ENCODE measurements at places on chromosomes 7 and 10.

DNA sequence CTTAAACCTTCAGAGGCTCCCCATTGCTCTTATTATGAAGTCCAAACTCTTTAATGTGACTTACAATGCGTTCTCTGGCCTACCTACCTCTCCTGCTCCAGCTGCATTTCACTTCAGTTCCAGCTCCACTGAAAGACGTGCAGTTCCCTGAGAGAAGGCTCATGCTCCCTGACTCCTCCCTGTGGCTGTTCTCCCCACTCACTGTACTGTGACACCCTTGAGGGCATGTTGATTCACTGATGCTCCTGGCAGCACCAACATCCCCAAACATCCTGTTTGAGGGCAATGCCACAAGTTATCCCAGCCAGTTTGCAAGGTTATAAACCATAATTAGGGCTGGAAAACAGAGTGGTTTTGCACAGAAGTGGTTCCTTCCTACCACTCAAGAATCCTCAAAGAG is 111.2 kb downstream of the LSM5 start:
- DNase-seq: no peak

- no peak for DNase-seq
These were observed 347.9 kb upstream of the MEOX2 start for GRCh38 chr7:16034353-16034752.

DNA sequence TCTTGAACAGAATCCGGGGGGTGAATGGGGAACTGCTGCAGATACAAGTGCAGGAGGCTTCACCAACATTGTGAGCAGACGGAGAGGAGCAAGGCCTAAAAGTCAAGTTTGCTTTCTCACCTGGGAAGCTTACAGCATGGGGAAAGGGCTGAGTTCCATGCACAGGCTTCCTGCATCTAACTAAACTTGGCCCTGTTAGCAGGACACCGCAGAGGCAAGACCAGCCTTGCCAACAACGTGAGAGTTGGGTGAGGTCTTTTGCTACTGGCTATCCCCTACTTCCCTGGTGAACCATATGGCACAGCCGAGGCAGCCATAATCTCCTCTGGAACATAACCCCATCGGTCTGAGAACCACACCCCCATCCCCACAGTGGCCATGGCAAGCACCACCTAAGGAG is 14.2 kb upstream of the ADAM22 start:
- DNase-seq: no peak

GRCh38 chr10:129962031-129962871 is 1.8 kb downstream of the EBF3 start:
- no peak for DNase-seq

DNA sequence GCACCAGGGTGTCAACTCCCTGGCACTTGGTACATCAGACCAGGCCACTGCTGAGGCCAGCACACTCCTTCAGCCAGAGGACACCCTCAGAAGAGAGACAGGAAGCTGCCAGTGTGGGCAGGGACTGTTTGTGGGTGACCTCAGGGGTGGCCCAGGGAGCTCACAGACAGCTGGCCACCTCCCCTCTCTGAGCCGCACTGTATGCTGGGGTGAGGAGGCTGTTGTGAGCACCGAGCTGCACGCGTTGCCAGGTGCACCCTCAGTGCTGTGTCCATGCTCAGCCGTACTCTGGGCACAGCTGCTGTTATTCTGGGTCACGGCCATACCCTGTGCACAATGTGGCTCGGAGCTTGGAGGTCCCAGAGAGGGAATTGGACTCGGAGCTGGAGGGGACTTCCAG is 61.5 kb upstream of the NANOS1 start:
- no peak for DNase-seq

DNA sequence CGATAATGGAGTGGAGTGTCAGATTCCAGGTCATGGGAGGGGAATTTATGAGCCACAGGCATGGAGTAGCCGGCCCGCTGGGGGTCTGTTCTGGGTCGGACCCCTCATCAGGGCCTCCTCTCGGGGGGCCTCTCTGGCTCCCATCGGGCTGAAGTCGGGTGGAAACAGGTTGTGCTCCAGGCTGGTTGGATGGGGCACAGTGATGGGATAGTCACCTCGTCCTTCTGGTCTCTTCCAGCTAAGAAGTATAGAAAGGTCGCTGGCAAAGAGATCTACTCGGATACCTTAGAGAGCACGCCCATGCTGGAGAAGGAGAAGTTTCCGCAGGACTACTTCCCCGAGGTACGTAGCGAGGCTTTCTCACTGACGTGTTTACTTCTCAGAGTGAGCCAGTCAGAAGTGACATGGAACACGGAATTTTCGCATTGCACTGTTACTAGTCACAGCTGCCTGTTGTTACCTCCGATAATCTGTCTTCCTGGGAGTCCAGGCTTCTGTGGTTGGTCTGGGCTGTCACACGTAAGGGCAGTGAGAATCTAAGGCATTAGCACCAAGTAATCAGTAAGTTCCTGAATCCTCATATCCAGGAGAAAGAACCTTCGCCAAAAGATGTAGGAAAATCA is 88.3 kb downstream of the NKX6-2 start:
- no peak for DNase-seq

- no peak for DNase-seq
These were observed 115.5 kb downstream of the RTKN2 start for GRCh38 chr10:62153191-62153590.

GRCh38 chr7:44636926-44637325 is 30.5 kb downstream of the OGDH start:
- DNase-seq: no peak

DNA sequence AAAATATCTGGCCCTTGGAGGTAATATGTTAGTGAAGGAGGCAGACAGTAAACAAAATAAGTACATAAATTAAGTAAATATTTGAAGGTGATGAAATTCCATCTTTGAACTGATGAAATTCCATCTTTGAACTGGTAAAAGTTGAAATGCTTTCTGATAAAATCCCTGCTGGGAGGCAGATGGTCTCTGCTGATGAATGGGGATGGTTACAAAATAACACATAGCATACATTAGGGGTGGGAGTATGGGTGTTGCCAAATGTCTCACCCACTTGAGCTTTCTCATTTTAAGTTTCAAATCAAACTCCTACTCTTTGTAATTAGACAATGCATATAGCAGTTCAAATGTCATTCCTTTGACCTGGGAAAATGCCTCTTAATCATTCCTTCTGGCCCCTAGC is 77.5 kb upstream of the SORCS3 start:
- DNase-seq: no peak

- DNase-seq: no peak
These were observed 52.9 kb downstream of the CAMK2B start for GRCh38 chr7:44272456-44272855.

GRCh38 chr10:60731134-60731885 is 47.0 kb upstream of the CDK1 start:
- no peak for DNase-seq

- no peak for DNase-seq
These were observed 43.6 kb downstream of the SRI start for GRCh38 chr7:88176190-88176589.

- no peak for DNase-seq
These were observed 462.5 kb upstream of the IGFBP3 start for GRCh38 chr7:46383605-46384004.

- no peak for DNase-seq
These were observed 17.7 kb downstream of the CCL24 start for GRCh38 chr7:75795831-75796285.

- peak; percentile 76 for DNase-seq
These were observed at the start of gene TNPO3 for GRCh38 chr7:129054438-129055293. TSS of gene TNPO3 (minus strand) at chr7:129055111. CDS start at chr7:129054770, 341 bp downstream.

- no peak for DNase-seq
These were observed 1.2 kb downstream of the GAL3ST4 start for GRCh38 chr7:100166970-100167911.

- no peak for DNase-seq
These were observed 64.4 kb upstream of the SFMBT2 start for GRCh38 chr10:7475046-7475911.

GRCh38 chr10:69767793-69768192 is 33.9 kb upstream of the COL13A1 start:
- DNase-seq: no peak

DNA sequence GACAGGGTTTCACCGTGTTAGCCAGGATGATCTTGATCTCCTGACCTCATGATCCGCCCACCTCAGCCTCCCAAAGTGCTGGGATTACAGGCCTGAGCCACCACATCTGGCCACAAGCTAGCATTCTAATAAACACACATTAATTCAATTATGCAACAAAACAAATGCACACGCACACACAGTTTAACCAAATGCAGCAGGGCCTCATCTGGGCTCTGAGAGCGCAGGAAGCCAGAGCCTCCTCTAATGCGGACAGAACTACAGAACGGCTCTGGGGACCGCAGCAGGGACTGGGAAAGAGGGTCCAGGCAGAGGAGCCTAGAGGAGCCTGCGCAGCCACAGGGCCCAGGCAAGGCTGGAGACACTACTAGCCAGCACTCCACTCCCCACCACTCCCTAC is 3.8 kb downstream of the MAD1L1 start:
- no peak for DNase-seq

GRCh38 chr10:58137813-58138212 is 129.9 kb downstream of the IPMK start:
- no peak for DNase-seq

- DNase-seq: no peak
These were observed 380.6 kb upstream of the IGFBP3 start for GRCh38 chr7:46301677-46302076.

GRCh38 chr7:128924707-128925588 is 12.8 kb upstream of the IRF5 start:
- no peak for DNase-seq

DNA sequence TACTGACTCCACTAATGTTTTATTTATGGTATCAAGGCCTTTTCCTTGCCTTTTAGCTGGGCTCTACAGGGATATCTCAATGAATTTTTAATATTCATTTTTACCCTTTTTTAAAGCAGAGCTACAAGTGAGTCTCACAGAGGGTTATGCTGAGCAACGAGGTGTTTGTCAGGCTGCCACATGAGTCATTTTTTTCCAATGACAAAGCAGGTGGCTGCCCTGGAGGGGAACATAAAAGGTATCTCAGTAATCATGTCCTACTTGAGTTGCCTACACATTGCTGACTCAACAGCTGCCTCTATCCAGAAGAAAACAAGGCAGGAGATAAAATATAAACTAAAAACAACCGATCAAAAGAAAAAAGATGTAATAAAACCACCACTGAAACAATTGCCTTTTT is 1004.9 kb upstream of the POT1 start:
- no peak for DNase-seq

DNA sequence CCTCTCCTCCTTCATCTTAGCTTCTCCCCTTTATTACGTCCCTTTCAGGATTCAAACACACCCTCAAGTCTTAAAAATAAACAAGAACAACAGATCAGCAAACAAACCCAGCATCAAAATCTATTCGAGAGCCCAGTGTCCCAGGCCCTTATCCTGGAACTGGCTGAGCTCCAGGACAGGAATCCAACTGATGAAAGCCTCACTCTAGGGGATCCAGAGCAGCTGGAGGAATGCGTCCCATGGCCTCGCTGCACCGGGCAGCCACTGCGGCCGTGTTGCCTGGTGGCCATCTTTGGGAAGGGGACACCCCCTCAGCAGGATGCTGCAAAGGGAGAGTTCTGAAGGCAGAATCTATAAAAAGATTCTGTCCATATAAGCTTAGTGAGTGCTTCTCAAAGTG is 156.5 kb upstream of the BMPER start:
- no peak for DNase-seq

- no peak for DNase-seq
These were observed 13.5 kb downstream of the LRMDA start for GRCh38 chr10:75444781-75445386.

- no peak for DNase-seq
These were observed 151.4 kb upstream of the PITRM1 start for GRCh38 chr10:3323865-3324498.

- DNase-seq: no peak
These were observed 66.8 kb upstream of the KIF5B start for GRCh38 chr10:32123021-32123420.

DNA sequence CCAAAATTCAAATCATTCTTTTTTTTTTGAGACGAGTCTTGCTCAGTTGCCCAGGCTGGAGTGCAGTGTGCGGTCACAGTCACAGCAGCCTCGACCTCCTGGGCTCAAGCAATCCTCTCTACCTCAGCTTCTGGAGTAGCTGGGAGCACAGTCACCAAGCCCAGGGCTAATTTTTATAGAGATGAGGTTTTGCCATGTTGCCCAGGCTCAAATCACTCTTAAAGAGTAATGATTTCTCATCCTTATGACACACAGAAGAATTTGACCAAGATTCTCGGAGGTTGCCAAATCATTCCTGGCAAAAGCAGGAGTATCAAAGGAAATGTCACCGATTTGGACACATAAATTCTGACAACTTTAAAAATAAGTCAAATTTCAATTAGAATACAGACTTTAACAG is 39.1 kb downstream of the SIRT1 start:
- DNase-seq: no peak

DNA sequence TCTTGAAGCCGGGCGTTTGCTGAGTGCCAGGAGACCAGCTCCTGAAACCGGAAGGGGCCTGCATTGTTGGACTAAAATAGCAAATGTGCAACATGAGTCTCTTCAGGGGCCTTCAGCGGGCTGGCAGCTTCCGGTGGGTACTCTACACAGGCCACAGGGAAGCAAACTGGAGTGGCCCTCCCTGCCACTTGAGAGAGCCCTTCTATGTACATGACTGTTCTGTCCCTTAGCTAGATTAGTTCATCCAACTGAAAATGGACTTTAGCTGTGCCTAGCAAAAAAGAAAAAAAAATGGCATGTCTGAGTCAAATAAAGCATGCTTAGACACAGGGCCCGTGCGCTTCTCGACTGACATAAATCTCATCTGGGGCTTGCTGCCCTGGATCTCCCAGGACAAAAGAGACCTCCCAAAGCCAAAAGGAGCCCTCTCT is 115.3 kb upstream of the TCF7L2 start:
- DNase-seq: no peak

- no peak for DNase-seq
These were observed 232.9 kb upstream of the KAT6B start for GRCh38 chr10:74593470-74593869.

DNA sequence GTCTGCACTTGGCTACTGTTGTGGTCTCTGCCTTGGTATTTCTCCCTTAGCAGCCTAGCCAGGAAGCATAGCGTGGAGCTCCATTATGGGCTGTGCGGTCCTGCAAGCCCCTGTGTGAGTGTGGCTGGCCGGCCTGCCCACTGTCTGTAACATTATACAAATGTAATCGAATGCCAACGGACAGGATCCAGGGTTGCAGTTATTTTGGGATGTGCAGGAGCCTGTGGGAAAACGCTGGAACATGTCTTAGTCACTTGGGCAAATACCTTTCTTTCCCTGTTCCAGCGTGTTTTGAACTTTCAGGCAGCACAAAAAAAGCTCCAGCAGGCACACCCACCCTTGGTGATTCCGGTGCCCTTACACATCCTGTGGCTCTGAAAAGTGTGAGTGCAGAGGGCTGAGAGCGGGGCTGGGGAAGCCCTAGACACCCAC is 29.5 kb downstream of the BAG3 start:
- DNase-seq: no peak
